ENCODE measurements at places on chromosomes 1 and 21.
A peak's percentile ranks its signal among the peaks of the same experiment; 100 is the strongest.

DNA sequence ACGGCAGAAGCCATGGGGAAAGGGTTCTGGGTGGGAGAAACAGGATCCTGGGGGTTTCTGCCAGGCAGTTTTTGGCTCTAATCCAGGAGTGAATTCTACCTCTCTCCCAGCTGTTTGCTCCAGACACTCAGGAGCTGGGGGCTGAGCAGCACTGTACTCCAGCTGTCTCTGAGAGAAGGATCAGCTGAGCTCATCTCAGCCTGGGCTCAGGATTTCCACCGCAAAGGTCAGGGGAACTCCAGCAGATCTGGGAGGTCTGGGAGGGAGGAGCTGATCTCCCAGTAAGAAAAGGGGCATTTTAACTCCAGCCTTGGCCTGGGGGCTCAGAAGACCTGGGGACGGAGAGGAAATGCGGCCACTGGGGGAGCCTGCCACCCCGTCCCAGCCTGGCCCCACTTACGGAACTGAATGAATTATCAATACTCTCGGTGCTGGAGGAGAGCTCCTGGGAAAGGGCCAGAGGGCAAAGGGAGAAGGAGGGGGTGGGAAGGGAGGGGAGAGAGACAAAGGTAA lies 17.3 kb downstream of the PI4KB start:
- DNase-seq: no peak

DNA sequence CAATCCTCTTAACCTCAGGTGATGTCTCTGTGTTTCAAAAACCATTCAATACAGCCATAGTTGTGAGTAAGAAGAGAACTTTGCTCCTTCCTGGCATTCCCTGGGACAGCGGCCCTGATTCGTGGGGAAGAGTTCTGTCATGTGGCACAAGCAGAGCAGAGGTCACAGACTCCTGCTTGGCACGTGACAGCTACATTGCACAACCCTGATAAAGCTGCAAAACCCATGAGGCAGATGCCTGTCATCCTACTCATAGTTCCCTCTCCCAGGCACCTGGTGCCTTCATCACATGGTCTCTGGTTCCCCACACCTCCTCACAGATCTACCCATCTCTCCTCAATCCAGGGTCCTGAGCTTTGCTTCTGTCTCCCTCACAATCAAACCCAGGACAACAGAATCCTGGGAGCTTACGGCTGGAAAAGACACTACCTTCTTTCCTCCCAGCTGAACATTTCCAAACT lies 70.8 kb downstream of the PLPP3 start:
- peak; percentile 84 for DNase-seq

DNA sequence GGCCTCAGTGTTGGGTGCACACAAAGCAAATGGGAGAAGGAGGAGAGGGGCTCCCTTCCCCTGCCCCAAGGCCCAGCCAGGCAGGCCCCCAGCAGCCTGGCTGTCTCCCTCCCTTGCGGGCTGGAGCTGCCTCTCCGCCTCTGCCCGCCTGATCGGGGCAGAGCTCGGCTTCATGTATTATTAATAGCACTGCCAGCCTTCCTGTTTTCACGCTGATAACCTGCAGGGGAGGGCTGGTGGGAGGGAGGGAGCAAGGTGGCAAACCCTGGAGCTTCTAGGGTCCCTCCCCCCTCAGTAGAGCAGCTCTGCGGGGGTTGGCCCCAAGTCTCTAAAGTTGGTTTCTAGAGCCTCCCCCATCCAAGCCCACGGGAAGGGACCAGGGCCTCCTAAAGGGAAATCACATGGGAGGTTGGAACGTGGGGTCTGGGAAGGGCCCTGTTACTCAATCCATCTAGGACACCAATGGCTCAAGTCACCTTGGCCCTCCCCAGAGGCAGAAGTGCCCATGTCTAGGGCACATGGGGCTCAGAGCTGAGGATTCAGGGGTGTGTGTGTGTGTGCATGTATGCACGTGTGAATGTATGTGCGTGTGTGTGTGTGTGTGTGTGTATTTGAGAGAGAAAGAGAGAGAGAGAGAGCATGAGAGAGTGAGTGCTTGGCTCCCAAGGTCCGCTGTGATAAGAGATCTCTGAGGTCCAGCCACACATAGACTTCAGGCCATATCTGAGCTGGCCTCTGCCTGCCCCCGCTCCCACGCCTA lies 21.8 kb upstream of the POU3F1 start:
- no peak for DNase-seq

GRCh38 chr1:180994262-180994661 lies 28.4 kb downstream of the STX6 start:
- DNase-seq: peak; percentile 43

DNA sequence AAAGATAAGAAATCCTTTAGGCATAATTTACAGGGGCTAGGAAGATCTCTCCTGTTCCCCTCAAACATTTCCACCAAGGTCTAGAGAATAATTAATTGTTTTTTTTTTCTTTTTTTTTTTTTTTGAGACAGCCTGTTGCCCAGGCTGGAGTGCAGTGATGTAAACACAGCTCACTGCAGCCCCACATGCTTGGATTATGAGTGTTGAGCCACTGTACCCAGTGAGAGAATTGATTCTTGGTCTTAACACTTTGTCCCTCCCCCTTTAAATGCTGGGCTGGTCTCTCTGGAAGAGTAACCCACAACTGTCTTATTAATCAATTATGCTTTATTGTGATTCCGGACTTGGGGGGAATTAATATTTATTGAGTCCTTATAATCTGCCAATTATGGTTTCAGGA lies 33.4 kb downstream of the ATF3 start:
- DNase-seq: no peak

GRCh38 chr1:181081395-181081794 lies 7.1 kb upstream of the IER5 start:
- no peak for DNase-seq

DNA sequence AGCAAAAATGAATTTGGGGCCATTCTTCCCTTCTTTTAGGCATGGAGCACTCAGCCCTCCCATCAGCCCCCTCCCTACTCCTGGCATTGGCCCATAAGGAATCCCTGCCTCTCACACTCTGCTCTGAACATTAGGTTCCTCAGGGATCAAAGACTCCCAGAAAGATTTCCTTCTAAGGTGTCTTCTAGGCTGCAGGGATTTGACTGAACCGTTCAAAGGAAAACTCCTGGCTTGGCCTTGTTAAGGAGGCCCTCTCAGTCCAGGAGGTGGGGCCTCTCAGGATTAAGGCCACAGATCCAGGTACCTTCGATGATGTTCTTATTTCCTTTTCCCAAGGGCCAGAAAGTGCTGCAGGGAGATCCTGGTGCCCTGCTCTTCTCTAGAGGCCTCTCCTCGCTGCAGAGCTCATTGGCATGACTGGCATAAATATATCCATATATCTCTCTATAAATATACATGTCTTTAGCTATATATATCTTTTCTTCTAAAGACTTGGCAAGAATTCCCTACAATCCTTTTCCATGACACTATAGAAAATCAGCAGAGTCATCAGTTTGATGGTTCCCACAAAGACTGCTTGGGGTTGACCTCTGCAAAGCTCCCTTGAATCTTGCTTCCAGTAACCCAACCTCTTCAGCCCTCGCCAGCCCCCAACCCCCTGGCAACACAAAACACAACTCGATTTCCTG lies 59.1 kb downstream of the PLXNA2 start:
- no peak for DNase-seq

GRCh38 chr1:90730243-90731022 lies 13.3 kb upstream of the BARHL2 start:
- peak; percentile 16 for DNase-seq

DNA sequence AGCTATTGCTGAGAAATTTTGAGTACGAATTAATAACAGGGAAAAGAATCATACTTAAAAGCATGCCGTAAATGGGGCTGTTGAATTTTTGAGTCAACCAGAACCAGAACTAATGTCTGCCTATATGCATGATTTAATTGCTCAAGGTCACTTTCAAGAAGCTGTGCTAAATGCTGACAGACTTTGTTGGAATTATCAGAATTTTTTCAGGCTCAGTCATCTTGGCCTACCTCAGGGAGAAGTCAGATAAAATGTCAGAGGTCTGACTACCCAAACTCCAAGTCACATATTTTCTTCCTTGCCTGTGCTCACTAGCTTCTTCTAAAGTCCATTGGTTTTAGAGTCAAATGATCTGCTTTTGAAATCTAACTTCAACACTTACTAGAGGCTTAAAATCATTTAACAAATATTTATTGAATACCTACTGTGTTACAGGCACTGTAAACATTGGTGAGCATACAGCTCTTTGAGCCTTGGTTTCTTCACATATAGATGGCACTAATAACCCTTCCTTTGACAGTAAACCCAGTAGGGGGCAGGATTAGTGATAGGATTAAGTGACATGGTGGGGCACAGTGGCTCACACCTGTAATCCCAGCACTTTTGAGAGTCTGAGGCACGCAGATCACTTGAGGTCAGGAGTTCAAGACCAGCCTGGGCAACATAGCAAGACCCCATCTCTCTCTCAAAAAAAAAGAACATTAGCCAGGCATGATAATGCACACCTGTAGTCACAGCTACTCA lies 121.2 kb upstream of the SLC44A3 start:
- DNase-seq: no peak

DNA sequence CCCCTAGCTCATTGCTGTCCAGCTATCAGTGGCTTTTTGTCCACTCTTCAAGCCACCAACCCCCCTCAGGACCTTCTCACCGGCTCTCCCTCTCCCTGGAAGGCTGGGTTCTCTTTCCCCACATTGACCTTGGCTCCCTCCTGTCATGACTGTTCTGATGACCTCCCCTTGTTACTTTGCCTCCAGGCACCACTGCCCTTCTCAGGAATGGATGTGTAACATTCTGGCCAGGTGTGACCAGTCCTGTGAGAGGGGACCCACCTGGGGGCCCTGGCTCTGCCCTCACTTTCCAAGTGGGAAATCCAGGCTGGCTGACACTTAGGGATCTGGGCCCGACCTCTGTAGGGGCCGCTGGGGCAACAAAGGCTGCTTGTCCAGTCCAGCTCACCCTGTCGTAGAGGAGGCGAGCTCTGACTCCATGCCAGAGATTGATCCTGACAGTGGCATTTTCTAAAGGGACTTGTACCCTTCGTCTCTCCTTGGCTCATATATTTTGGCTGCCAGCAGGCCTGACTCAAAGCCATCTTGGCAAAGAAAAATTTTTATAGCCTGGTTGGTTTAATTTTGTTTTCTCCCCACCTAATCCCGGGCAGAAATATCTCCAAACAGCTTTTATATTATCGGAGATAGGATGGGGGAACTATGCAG lies 37.9 kb upstream of the USP24 start:
- no peak for DNase-seq

DNA sequence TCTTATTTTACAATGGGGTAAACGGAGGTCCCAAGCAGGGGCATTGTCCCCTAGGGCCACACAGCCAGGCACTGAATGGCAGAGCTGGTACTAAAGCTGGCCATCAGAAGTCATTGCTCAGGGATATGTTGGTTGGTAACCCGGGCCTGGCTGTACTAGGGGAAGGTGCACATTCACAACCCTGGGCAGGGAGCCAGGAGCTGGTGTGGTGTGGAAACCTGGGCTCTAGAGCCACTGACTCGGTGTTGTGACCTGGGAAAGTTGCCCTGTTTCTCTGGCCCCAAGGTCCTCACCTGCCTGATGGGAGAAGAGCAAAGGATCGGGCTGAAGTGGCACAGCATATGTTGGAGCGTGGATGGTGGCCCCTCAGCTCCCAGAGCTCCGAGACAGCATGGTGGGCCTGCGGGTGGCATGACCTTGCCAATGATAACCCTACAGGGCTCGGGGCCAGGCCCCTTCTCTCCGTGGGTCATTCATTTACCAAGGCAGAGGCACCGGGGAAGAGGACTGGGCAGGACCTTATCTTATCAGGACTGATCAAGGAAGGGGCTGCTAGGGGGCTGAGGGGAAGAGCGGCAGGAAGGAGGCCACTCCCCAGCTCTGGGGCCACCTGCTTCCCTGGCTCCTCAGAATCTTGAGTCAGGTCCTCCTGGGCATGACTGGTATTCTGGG lies 274.1 kb downstream of the TRABD2B start:
- DNase-seq: no peak

DNA sequence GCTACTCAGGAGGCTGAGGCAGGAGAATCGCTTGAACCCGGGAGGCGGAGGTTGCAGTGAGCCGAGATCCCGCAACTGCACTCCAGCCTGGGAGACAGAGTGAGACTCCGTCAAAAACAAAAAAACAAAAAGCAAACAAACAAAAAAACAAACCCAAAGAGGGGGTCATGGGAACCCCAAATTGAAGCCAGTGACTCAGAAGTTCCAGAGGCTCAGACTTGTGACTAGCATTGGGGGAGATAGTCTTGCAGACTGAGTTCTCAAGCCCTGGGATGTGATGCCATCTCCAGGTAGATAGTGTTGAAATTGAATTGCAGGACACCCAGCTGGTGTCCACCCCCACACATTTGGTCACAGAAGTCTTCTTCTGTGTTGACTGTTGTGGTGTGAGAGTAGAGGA lies 24.9 kb upstream of the ENO1 start:
- no peak for DNase-seq

GRCh38 chr1:85847356-85847755 lies 139.1 kb upstream of the ZNHIT6 start:
- DNase-seq: no peak

DNA sequence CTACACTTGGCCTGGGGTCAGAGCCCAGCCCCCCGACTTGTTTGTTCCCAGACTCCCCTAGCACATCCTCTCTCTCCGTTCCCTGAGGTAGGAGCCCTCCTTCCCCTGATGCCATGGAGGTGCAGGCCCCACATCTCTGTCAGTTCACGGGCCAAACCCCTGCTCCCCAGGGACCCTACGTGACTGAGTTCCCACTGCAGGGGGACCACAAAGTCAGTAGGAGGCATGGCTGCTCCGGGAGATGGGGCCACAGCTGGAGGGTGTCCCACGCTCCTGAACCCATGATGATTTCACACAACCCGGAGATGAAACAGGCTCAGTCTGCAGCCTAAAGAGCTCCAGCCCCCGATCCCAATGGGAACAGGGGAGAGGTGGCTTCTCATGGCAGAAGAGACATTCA lies 272.2 kb downstream of the NPHP4 start:
- no peak for DNase-seq

DNA sequence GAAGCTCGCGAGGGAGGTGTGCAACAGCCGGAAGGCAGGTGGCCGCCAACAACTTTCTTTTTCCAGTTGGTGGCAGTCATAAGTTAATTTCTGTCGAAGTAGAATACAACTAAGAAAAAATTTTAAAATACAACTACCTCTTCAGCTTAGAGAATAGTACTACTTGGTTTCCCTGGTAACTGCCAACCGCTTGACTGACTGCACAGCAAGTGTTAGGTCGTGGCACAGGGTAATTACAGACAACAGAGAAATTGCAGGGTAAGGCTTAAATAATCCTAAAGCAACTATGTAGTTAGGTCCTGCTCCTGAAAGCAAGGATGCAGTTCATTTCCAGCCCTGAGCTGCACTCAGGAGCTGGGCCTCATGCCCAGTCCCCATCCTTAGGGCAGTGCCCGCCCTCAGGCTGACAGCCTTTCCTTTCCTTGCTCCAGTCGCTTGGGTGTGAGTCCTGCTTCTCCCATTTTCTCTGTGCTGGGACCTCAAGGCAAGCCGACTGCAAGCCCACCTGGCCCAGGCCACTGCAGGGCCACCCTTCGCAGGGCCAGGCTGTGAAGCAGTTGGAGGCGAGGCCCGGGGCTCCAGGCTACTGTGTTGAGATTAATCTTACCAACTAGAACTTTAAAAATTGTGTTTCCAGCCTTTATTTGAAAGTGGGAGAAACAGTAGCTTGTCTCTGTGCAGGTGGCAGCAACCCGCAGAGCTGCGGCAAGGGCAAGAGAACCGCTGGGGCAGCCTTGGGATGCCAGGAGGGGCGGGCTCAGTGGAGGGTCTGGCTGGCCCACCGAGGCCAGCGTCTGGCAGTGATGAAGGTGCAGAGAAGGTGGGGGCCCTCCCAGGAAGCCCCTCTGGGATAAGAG lies 148.3 kb downstream of the PCBP3 start:
- DNase-seq: no peak

- peak; percentile 45 for DNase-seq
These were observed 209.0 kb downstream of the RHOU start for GRCh38 chr1:228944296-228944695.
